DMS53 (cell line): ENCODE measurements at places on chromosomes 11 and 22.
A peak's percentile ranks its signal among the peaks of the same experiment; 100 is the strongest.

- DNase-seq = no peak
Measured at GRCh38 chr11:64568041-64568571, 22.9 kb upstream of the SLC22A12 start.

DNA sequence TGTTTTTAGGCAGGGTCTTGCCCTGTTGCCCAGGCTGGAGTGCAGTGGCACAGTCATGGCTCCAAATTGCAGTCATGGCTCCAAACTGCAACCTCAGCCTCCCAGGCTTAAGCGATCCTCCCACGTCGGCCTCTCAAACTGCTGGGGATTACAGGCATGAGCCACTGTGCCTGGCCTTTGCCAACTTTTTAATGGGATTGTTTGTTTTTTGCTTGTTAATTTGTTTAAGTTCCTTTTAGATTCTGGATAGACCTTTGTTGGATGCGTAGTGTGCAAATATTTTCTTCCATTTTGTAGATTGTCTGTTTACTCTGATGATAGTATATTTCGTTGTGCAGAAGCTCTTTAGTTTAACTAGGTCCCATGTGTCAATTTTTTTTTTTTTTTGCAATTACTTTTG is 10.0 kb upstream of the SCGB1D1 start:
- no peak for DNase-seq

GRCh38 chr22:38246692-38247091 is 26.1 kb downstream of the TMEM184B start:
- DNase-seq = no peak

DNA sequence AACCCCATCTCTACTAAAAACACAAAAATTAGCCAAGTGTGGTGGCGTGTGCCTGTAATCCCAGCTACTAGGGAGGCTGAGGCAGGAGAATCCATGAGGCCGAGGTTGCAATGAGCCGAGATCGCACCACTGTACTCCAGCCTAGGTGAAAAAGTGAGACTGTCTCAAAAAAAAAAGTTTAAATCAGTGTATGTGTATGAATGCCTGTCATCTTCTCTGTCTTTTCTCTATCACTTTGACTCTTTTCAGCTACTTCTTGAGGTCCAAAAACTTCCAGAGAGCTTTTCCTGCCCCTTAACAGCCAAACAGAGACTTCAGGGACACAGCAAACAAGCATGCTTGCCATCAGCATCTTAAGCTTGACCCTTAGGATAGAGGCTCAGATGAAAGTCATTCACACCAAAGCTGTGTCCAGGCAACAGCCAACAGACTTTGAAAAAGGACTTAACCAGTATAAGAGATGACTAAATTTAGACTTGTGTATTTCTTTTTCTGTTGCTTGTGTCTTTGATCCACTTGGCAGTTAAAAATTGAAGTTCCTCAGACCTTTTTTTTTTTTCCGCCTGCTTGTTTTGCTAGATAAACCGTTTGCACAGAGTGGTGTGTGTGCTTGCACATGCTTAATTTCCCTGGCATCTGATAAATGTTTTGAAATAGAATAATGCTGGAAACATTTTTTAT is 151.9 kb downstream of the DBX1 start:
- DNase-seq = no peak

DNA sequence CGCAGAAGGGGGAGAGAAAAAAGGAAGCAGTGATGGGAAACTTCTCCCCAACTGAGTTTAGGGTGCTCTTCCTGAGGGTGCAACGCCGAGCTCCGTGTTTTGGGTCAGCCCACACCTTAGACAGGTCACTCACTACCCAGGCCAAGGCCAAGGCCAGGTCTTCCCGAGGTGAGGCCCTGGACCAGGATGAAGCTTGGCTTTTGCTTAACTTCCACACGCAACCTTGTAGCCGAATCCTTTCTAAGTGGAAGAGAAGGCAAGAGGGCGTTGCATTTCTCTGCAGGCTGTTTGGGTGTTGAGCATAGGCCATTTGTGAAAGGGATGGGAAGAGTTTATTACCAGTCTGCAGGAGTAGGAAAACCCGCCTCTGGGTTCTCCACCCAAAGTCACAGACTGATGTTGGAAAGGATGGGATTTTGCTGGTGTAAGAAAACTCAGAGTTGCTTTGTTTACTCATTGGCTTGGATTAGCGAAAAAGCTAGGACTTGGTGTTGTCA is 1.5 kb downstream of the KREMEN1 start:
- no peak for DNase-seq

GRCh38 chr11:83437939-83438338 is 151.8 kb upstream of the CCDC90B start:
- peak; percentile 80 for DNase-seq

- DNase-seq = peak; percentile 10
Measured at GRCh38 chr22:37244114-37244921, at the start of gene RAC2. RAC2 (minus strand) TSS chr22:37244269; CDS start chr22:37244148, 121 bp downstream.

DNA sequence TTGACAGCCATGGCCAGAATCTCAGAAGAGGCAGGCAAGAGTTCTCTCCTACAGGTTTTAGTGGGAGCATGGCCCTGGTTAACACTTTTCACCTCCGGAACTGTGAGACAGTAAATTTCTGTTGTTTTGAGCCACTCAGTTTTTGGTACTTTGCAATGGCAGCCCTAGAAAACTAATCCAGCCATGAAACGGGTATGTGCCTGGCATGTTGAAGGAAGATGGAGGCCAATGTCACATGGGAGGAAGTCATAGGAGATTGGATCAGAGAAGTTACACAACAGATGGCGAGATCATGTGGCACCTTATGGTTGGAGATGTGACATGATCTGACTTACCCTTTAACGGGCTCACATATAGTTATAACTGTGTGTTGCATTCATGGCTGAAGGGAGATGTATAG is 63.2 kb upstream of the EED start:
- DNase-seq = no peak

GRCh38 chr11:35927104-35927503 is 16.8 kb upstream of the LDLRAD3 start:
- no peak for DNase-seq

DNA sequence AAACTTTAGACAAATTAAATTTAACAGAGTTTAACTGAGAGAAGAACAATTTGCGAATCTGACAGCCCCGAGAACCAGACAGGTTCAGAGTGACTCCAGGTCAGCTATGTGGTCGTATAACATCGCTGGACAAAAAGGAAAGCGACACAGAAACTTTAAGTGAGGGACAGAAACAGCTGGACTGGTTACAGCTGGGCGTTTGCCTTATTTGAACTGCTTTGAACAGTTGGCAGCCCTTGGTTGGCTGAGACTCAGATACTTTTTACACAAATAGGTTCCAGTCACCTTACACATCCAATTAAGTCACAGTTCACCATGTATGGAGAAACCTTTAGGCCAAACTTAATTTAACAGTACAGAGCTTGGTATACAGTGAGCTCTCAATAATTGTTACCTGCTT is 436.9 kb downstream of the GUCY1A2 start:
- no peak for DNase-seq

GRCh38 chr11:76578654-76579055 is 91.9 kb downstream of the LRRC32 start:
- no peak for DNase-seq

DNA sequence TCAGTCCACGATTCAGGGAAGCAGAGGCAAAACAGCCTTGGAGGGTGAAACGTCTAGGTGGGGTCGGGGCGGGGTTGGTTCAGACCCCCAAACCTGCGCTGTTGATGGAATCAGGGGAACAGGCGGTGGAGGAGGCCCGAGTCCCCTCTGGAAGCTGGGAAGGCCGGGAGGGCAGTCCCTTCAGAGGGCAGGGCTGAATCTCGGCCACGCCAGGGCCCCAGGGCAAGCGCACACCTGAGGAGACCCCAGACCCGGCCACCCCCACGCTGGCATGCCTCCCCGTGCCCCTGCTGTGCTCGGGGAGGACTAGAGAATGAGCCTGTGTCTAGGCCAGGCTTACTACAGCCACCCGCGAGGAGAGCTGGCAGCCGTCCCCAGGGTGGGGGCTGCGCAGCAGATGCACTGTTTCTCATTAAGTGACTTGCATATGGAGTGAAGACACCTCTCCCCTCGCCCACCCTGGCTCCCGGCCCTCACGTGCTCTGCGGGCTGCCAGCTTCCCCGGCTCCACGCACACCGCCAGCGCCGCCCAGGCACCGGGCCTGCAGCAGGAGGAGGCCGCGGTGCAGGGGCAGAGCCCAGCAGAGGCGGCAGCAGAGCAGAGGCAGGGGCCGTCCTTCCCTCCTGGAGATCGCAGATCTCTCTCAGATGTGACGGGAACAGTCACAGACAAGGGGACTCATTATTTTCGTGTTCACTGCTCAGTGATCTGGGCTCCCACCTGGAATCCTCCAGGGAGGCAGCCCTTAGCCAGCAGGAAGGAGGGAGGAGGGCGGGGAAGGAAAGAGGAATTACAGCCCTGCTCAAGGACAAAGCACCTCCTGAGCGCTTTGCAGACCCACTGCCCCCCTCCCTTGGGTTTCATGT is 47.1 kb upstream of the OPCML start:
- no peak for DNase-seq

DNA sequence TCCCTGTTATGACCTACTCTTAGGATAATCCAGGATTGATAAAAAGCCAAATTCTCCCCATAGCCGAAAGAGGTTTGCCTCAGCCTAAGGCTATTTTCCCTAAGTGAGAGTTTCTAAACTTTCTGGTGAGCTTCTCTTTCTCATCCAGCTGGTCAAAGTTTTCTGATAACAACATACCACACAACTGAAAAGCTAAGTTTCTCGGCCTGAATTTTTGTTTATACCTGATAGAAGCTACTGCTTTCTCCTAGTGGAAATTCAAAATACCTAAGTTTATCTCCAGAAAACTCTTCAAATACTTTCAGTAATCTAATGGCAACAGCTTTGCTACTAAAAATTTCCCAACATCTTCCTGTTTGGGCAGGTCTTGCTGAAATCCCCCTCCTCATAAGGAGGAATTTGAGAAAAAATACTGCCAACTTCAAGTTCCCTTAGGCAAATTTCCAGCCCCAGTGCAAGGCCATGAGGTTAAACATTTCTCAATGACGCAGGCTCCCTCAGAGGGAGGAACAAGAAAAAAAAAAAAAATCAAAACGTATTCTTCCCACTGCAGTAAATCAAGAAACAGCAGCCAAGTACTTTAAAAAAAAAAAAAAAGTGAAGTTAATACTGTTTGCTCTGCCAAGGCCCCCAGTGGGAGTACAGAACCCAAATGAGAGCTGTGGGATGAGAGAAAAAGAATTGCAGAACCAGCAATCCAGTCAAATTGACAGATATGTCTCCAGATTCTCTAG is 127.0 kb downstream of the MRTFA start:
- no peak for DNase-seq

DNA sequence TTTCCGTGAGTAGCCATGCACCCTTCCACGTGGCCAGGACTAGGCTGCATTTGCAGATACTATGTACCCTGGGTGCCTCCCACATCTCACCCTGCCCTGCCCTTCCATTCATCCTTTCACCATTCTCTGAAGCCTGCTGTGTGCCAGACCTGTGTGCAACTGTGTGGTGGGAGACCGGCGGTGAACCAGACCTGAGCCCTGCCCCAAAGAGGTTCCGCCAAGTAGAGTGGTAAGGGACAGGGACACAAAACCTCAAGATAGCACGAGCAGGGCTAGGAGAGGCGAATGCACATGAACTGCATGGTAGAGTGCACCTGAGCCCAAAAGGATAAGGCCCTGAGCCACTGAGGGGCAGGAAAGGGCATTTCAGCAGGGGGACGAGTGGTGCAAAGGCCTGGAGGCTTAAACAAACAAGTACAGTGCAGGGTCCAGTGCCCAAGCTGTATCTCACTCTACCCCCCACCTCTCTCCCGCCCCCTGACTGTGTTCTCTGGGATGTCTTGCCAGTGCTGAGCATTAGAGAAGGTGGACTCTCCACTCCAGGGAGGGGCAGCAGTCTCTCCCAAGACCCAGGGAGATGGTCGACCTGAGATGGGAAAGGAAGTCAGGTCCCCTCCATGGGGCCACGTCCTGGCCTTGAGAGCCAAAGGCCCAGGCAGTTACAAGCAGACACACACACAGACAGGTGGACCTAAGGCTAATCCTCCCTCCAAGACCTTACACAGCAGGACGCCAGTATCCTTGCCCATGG is 14.1 kb upstream of the ARAP1 start:
- DNase-seq = no peak

GRCh38 chr11:33996498-33997454 is 54.8 kb upstream of the CAPRIN1 start:
- DNase-seq = peak; percentile 81

DNA sequence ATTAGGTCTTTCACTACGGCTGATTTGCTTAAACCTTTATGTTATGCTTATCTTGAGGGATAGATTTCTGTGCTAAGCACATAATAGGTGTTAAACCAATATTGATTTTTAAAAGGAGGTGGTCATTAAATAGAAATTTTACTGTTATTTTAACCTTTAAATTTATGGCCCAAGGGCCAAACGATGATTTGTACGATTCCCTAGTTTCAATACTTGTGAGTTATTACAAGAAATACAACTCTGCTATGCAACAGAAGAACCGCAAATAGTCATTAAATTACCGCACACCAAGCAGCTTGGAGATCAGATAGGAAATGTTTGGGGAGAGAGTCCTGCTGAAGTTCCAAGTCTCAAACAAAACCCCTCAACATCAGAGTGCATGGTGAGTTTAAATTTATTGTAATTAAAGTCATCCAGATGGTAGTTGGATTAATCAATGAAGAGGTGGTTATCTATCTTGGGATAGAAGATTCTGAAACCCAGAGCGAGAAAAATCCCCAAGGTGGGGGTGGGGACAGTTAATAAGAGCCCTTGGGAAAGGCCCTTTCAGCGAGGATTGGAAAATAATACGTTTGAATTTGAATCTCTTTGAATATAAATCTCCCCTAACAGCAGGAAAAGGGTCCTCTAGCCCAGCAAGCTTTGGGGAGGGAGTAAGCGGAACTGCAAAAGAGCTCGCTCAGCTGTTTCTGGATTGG is 805 bp upstream of the QSER1 start:
- peak; percentile 43 for DNase-seq

- peak; percentile 77 for DNase-seq
Measured at GRCh38 chr11:96393753-96394348, 4.0 kb downstream of the JRKL start.

DNA sequence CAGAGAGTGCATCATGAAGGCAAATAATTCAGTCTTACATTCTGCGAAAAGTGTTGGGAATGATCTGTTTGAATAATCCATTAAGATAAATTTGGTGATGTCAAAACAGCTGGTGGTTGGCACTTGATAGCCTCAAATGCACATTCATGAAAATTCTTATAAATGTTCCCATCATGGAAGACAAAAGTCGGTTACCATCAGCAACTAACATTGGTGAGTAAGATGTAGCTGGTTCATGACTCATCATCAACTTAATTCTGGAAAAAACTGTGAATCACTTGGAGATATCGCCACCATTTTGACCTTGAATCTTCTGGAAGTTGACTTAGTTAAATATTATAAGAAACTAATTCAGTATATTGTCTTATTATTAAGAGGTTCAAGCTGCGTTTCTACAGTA is 11.2 kb downstream of the CRYBB1 start:
- no peak for DNase-seq
